ENCODE measurements at places on chromosomes 5 and 9.

DNA sequence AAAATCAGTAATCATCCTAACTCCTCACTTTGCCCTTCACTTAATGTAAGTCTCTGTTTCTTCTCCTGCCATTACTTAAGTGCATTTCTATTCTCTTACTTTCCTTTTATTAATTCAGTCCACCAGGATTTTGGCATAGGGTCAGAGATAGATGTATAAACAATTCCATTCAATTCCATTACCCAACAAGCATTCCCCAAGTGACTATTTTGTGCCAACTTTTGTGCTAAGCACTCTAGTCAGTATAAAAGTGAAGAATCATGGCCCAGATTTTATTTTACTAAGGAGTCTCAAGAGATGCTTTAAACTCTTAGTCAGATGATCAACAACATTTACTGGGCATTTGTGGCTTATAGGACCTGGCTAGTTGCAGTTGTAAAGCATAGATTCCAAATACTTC, 159.3 kb downstream of the DMAC1 start:
- no peak for DNase-seq

- DNase-seq, result no peak
These were observed 16.0 kb upstream of the SLC22A4 start for GRCh38 chr5:132277971-132278853.

GRCh38 chr5:171771856-171772255, 13.8 kb upstream of the SMIM23 start:
- no peak for DNase-seq

DNA sequence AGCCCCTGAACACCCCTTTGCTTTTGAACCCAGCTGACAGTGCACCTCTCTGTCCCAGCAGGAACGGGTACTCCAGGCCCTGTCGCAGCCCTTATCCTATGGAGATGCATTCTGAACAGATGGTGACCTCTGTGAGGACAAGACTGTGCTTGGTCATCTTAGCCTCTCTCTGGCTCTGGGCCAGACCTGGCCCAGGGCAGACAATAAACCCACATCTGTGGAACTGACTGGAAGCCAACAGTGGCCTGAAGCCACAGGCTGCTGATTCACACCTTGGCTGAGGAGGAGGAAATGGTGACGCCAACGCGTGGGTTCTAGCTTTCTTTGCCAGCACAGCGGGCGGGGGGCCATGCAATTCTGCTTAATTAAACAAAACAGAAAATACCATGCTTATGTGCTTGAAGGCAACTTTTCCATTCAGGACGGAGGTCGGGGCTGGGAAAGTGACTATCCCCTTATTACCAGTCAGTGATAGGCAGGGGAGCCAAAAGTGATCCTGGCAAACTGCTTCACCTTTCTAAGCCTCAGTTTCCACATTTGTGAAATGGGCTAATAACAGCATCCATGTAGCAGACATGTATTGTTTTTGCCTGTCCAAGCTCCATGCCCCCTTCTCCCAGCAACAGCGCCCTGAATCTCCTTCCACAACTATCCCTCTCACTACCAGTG, 10.8 kb downstream of the SH3PXD2B start:
- DNase-seq, result no peak

- no peak for DNase-seq
These were observed 41.7 kb upstream of the CLK4 start for GRCh38 chr5:178668579-178668978.

DNA sequence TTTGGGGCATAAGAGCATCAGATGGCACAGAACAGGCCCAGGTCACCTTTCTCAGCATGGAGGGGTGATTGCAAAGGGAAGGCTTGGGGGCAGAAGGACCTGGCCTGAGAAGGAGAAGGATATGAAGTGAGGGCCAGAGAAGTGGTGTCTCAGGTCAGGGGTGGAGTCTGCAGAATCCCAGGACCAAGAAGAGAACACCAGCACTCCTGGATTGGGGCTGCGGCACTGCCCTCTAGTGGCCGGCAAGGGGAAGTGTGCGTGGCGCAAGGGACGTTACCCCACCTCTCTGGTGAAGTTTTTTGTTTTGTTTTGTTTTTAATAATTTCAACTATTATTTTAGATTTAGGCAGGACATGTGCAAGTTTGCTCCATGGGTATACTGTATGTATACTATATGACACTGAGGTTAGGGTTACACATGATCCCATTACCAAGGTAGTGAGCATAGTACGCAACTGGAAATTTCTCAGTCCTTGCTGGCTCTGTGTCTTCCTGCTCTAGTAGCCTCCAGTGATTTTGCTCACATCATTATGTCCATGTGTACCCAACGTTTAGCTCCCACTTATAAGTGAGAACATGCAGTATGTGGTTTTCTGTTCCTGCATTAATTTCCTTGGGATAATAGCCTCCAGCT, 1548.6 kb downstream of the EFNA5 start:
- no peak for DNase-seq

- DNase-seq, result no peak
These were observed 29.2 kb downstream of the NR2F1 start for GRCh38 chr5:93611976-93612854.

DNA sequence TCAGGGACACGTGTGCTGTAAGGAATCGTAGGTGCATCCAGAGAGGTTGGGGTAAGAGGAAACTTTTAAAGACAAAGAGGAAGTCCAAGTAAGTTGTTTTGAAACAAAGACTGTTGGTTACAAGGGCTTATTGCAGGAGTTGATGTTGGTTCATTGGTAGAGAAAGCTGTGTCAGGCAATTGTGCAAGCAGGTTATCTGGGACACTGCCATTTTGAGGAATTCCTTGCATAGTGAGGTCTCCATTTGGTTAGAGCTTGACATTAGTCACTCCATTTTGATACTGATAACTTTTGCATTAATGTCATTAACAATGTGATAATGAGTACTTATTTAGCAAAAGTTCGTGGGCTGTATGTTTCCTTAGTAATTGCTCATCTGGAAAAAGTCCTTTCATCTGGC, 24.9 kb downstream of the CNOT6 start:
- DNase-seq, result no peak

GRCh38 chr5:114612406-114612805, 250.5 kb downstream of the KCNN2 start:
- DNase-seq, result no peak

DNA sequence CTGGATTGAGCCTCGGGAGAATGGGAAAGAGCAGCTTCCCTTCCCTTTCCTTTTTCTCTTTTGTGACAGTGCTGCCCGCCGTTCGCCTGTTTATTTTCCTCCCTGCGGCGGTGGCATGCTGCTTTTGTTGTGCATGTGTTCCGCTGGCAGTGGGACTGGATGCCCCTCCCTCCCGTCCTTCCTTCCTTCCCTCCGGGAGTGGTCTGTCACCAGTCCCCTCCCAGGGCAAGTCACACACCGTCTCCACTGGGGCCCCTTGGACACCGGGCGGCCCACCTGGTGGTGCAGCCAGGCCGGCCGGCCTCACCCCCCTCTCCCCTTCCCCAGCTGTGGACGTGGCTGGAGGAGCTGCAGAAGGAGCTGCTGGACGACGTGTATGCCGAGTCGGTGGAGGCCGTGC, 214.7 kb downstream of the TRIO start:
- DNase-seq, result no peak

DNA sequence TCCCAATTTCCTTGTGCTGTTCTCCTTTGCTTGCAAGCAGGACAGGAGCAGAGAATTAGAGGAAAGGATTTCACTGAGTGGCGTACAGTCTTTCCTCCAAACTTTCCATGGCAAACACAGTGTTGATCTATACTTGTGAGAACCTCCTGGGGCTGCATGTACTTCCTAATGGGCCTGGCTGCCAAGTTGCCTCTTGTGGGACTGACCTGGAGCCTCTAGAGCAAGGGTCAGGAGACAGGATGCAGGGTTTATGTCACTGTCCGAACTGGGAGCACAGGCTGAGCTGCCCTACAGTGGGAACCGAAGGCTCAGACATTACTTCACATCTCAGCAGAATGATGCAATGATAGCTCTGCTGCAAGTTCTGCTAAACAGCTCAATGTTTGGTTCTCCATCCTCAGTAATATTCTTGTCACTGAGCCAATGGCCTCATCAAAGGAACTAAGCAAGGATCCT, 102.3 kb downstream of the ENC1 start:
- DNase-seq, result no peak

- DNase-seq, result no peak
These were observed 75.6 kb downstream of the TLR4 start for GRCh38 chr9:117779760-117780159.

DNA sequence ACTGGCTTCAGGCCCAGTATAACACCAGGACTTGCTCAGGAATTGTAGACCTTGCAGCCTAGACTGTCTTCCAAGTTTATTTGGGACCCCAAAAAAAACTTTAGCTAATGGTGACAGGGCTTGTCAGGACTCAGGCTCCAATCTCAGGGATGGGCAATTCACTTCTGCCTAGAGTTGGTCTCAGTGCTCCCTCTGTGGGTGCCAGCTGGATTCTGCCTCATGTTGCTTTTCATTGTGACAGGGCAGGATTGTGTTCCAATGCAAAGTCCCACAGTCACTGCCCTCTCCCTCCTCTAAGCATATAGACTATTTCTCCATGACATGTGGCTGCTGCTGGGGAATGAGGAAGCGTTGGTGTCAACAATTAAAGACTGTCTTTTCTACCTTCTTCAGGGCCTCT, 174.7 kb downstream of the CYLC2 start:
- DNase-seq, result no peak

GRCh38 chr9:132185073-132186009, 23.5 kb downstream of the NTNG2 start:
- no peak for DNase-seq

- no peak for DNase-seq
These were observed 67.1 kb upstream of the SLC1A1 start for GRCh38 chr9:4423207-4423610.

DNA sequence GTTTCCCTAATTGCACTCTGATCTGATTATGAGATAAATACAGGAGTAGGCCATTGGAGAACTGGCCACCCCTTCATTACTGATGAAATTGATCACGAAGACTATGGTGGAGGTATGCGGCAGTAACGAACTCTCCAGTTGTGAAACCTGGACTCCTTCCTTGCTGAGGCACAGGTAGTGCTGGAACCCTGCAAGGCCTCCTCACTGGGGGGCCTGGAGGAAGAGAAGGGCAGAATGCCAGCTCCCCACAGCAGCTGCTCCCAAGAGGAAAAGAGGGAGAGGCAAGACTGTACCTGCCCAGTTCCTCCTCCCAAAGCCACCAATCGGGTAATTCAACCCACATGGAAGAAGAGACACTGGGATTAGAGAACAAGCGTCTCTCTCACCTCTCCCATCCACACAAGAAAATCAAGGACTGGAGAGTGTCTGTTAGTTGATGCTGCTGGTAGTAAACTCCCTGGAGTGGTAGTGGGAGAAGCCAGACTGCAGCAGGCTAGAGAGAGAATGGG, 19.1 kb upstream of the TRIO start:
- no peak for DNase-seq

DNA sequence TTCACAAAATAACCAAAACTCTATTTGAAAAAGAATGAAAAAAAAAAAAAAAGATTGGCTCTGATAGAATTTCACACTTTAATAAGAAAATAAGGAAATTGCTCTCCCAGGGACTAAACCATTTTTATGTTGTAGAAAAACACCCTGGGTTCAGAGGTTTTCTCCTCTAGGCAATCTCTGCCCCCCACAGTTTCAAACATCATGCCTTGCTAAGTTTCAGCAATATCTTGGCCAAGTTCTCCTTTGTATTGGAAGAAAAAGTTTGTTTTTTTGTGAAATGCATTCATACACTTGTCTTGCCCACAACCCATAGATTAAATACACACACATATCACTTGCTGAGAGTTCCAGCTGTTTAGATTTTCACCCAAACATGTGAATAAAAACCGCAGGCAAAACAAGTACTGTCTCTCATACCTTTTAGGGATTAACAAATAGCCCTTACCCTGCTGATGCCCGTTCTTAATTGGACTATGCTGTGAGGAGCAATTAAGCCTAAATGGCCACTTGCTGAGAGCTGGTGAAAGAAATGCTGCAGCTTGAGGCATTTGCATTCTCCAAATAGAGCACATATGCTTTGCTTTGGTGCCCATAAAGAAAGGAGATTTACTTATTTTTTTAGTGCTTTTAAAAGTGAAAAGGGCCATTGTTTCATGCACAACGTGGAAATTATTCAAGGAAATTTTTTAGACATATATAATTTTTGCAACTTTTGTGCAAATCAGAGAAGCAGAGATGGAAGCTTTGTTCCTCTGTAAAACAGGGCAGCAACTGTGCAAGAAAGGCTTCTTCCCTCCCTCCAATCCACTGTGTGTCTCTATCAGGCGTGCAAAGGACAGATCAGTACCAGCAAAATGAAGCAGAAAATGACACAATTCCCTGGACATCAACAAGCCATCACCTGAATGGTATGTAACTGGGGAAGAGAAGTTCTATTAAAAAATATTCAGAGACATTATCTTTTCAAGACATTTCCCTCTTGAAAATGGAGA, 262.4 kb upstream of the KIF2A start:
- no peak for DNase-seq

- DNase-seq, result no peak
These were observed 14.3 kb downstream of the ADAMTS12 start for GRCh38 chr5:33877449-33877848.

DNA sequence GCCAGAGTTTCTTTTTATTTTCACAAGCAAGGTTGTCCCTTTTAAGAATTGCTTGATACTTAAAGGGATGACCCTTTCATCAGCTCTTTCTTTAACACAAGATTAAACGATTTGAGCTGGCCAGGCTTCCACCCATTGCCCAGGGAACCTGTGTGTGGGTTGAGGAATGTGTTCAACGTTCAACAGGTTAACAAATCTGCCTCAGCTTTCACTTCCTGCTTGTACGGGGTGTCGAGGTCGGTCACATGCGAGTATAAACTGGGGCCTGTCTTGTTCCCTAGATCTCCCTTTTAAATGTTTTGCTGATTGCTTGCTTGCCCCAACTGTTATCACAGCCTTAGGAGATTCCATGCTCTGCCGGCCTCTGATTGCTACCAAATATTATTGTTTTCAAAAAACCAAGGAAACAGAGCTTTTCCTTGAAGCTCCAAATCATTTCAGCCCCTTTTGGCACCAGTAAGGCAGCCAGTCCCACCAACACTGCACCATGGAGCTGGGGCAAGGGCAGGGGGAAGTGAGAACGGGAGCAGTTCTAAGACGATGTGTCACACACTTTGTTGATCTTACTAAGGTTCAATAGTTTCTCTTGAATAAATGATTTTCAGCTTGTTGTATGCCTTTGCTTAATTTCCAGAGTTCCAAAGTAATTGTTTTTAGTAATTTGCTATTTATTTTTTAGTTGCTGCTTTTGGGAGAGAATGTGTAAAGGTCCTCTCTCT, 10.7 kb upstream of the CLK4 start:
- no peak for DNase-seq

GRCh38 chr9:720239-720881, 121.1 kb upstream of the DMRT1 start:
- no peak for DNase-seq
